IPS DF 6.9 (cell line): ENCODE measurements at places on chromosomes 3 and 15.
A peak's percentile ranks its signal among the peaks of the same experiment; 100 is the strongest.

DNA sequence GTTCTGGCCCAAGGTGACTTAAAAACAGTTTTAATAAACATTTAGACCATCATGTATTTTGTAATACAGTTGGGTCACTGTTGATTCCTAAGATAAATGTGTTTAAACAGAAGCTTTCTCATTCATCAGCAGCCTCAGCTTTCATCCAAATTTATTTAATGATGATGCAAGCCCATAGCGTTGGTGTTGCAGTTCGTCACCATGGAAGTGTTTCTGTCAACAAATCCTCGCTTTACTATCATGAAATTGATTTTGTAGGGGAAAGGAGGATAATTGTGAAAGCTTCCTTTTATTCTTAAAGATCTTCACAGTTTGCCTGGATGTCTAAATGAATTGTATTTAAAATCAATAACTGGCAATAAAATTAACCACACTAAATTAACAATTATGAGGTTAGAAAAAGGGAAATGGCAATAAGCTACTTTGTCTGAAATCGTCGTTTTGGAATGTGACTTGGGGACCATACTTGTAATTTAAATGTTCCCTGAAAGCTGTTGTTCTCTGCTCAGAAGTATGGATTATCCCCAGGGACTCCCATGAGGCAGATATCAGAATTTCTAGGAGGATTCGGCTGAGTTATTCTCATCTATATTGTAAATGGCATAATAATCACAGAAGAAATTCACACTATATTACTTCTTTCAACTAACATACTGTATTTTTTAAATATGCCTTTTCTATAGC is 29.0 kb downstream of the CMSS1 start:
- no peak for DNase-seq

- no peak for DNase-seq
Measured at GRCh38 chr3:60160111-60160821, 1091.0 kb downstream of the FHIT start.

GRCh38 chr3:180123928-180124327 is 87.2 kb upstream of the PEX5L start:
- DNase-seq: no peak

- peak; percentile 77 for DNase-seq
Measured at GRCh38 chr3:72655131-72655551, 193.1 kb downstream of the SHQ1 start.

GRCh38 chr3:52019352-52020080 is 23.8 kb upstream of the RPL29 start:
- no peak for DNase-seq

GRCh38 chr3:175836617-175837016 is 977.5 kb downstream of the NAALADL2 start:
- DNase-seq: no peak

DNA sequence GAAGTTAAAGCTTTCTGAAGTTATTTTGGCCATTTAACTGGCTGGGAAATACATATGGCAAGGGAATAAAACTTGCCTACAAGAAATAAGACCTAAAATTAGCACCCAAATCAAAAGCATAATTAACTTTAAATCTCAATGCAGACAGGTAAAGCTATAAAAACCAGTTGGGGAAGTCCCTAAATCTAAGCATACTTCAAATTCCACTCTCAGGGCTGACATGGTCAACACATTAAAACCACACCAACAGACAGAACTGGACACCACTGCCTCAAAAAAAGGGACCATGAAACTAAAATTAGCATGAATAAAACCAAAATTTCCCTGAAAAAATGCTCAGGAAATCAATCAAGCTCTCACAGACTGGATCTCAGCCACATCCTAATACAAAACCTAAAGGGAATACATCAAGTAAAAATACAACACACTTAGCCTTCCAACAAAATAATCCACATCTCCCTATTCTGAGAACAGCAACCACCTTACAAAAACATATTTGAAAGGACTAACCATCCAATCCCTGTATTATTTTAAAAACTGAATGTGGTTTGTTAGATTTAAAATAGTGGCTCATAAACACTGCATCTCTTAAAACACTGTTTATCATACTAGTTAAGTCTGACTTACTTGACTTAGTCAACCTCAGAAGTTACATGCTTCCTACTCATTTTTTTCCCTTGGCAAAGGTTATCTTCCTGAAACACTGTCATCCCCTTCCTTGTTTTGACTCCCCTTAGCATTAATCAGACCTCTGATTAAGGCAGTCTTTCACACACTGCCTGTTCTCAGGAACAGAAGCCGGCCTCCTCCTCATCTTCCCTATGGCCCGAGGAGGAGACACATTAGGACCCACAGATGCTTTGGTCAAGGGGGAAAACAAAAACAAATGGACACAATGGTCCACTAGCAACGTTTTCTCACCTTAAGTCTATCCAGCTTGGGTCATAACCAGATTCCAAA is 8.3 kb downstream of the TRA2B start:
- DNase-seq: no peak

- no peak for DNase-seq
Measured at GRCh38 chr15:73932381-73933191, 6.3 kb downstream of the LOXL1 start.

GRCh38 chr3:108804437-108804836 is 18.1 kb upstream of the TRAT1 start:
- no peak for DNase-seq

DNA sequence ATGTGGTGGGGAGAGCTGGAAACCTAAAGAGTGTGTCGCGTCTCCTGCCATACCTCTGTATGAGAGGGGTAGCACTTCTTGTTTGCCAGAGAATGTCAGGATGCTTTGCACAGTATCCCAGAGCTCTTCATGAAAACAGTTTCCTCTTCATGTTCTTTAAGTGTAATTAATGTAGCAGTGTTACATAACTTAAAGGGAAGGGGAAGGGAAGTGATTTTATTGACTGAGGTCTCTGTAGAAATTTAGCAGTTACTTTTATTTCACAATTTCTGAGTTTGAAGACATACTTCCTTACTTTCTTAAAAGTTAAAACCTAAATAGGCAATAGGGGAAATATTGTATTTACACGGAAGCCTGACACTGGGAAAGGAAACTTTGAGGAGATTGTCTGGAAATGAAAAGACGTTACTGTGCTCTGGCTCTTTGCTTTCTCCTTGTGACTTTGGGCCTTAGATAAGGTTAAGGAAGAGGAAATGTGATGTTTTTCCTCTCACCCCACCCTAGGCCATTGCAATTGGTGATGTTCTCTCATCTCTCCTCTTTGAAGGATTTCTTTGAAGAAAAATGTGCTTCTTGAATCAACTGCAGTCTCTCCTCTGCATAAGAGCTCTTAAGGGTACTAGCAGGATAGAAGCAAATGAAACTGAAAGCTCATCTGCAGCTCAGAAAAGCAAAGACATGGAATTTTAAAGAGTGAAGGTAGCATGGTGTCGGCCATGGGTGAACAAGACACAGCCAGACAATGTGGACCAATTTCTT is 6.0 kb downstream of the NXPE3 start:
- no peak for DNase-seq

GRCh38 chr3:152268555-152269055 is at the start of gene MBNL1:
MBNL1 (plus strand) TSS chr3:152268929; CDS start chr3:152300194, 31,265 bp downstream.
- no peak for DNase-seq

- no peak for DNase-seq
Measured at GRCh38 chr3:58163234-58163633, 47.5 kb downstream of the DNASE1L3 start.

- DNase-seq: no peak
Measured at GRCh38 chr15:101013769-101014675, 94.9 kb downstream of the LRRK1 start.

- no peak for DNase-seq
Measured at GRCh38 chr3:71628522-71628921, 45.0 kb upstream of the FOXP1 start.

GRCh38 chr3:72149645-72150300 is 364.8 kb upstream of the PROK2 start:
- DNase-seq: no peak

DNA sequence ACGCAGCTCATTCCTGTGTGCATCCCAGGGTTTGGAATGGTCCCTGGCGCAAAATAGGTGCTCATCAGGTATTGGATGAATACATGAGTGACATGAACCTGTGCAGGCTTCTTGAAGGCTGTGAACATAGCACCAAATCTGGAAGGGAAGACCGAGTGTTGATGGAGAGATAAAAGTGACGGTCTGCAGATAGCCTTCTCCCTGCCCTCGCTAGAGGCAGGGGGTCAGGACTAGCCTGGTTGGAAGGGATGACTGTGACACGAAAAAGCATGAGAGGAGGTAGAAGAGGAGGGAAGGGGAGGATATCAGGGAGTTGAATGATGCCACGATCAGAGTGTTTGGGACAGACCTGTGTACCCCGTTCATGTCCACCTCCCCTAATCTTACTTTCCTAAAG is 267.1 kb downstream of the XXYLT1 start:
- DNase-seq: no peak

GRCh38 chr3:42180901-42181300 is 85.1 kb downstream of the CCK start:
- no peak for DNase-seq

GRCh38 chr3:170565495-170565894 is 20.4 kb downstream of the SLC7A14 start:
- DNase-seq: no peak

GRCh38 chr3:189779166-189779565 is 148.0 kb downstream of the TP63 start:
- DNase-seq: no peak

DNA sequence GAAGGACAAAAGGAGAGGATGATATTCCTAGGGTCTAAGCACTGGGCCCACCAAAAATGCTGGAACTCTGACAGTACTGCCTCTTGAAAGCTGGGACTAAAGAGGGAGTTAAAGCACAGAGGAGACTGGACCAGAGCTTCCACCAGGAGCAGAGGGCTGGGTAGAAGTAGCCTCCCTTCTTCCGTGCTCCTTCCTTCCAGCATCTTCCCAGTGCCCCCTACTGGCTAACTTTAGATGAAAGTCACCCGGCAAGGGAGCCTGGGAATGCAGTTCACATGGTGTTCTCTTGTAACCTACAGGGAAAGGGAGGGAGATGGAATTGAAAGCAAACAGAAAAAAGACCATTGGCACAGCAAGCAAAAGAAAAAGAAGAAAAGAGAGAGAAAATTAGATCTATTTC is 106.1 kb upstream of the COL8A1 start:
- DNase-seq: peak; percentile 84

DNA sequence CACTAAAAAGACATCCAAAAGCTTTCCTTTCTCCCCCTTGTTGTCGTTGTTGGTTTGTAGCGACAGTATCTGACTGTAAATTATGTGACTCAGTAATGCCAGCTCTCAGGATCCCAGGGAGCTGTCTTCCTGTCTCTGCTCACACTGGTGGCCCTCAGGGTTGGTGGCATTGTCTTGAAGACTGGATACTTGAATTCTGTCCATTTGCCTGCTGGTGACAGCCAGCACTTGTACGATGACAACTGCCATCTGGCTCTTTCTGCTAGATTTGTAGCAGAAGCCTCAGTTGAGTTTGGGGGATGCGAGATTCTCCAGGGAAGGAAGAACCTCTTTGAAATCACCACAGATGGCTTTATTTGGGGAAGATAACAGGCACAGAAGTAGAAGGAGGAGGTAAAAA is 120.8 kb downstream of the ARPP21 start:
- DNase-seq: no peak

- no peak for DNase-seq
Measured at GRCh38 chr3:192802957-192803899, 75.9 kb upstream of the FGF12 start.

DNA sequence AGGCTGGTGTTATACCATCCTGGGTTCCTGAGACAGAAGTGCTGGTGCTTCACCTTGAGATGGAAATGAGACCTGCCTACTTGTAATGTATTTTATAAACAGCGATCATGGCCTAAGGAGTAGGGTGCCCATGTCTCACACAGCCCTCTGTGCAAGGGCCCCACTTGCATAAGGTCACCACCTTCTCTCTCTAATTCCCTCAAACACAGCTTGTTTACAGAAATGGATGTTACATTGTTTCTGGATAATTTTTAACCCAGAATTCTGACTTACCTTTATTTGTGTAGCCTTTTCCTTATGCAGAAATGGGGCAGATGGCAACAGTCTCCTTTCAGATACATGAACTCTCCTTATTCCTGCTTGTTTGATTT is 95.1 kb upstream of the UMPS start:
- no peak for DNase-seq

DNA sequence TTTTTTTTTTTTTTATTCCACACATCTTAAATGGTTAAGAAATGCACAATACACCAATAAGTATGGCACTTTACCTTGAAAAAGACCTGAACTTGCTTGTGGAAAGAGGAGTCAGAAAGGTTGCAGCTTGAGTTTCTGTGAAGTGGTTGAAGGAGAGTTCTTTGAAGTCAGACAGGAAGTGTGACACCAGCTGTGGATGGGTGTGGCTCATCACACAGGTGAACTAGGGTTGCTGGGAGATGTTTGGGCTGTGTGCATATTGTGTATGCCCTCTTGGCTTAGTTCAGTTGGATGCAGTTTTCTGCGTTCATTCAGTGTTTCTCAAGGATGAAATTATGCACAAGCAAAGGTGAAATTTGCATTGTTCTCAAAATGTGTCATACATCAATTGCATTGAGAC is 6.3 kb downstream of the AEN start:
- no peak for DNase-seq

- no peak for DNase-seq
Measured at GRCh38 chr3:14474363-14475081, 65.6 kb downstream of the GRIP2 start.

- DNase-seq: no peak
Measured at GRCh38 chr3:48598323-48599076, 3.4 kb upstream of the COL7A1 start.

DNA sequence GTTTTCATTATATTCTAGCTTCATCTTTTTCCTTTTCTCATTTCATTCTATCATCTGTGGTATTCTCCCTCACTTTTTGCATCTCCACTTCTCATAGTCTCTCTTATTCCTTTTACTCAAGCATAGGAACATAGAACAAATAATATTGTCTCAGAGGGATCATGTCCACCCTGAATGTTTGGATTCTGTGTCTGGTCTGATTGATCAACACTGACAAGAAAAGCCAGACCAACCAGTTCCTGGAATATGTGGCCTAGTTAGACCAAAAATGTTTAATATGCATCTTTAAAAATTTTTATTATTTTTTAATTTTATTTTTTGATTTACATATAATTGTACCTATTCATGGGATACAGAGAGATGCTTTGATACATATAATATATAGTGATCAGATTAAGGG is 212.0 kb upstream of the ALCAM start:
- no peak for DNase-seq

DNA sequence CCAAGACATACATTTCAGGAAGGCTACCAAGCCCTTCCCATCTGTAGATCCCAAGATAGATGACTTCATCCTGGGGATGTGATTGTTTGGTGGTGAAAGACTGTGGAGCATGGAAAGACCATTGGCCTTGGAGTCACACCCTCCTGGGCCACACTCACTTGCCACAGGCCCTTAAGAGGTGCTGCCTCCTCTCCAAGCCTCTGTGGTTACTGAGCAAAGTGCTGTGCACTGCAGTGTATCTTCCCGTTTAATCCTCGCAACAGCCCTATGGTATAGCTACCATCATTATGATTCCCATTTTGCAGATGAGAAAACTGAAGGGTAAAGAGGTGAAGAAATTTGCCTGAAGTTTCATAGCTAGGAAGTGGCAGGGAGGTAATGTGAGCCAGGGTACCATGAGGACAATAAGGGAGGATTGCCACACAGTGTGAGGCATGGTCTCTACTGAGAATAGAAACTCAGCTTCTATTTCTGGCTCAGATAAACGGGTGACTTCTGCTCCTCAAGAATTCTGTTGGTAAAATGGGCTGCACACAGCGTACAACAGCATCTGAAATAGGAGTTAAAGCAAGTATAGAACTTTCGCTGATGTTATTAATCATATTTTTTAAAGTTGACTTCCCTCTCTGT is 23.9 kb upstream of the RHO start:
- DNase-seq: no peak

- DNase-seq: no peak
Measured at GRCh38 chr3:36814066-36814717, 49.8 kb upstream of the DCLK3 start.
